ENCODE measurements at places on chromosomes 6 and 20.

DNA sequence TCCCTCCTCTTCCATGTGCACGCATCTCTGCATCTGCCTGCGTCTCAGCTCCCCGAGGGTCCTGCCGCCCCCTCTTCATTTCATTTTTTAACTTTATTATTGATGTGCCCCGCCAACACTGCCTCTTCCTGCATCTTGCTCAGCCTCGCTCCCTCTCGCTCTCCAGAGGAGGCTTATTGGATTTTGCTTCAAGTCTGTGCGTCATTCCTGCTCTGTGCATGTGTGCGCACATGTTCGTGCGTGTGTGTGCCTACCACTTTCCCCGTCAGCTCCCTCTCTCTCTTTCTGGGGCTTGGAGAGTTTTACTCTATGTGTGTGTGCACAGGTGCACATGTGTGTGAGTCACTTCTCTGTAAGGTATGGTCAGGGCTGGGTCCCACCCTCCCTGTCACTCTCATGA, 71.8 kb upstream of the NNAT start:
- no peak for DNase-seq

DNA sequence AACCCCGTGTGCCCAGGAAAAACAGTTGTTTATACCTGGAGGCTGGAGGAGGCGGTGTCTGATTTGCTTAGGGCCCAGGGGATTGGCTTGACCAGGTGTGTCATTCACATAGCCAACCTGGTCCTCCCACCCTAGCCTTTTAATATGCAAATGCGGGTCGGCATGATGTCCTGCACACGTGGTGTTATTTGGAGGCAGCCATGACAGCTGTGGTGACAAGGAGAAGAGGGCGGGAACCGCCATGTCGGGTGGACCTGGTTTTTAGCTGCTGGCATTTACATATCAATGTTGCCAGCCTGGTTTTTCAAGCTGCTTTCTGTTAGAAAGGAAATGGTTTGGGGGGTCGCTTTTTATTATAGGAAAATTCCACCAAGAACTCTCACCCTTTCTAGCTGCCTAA, 291.4 kb upstream of the QKI start:
- DNase-seq: no peak

DNA sequence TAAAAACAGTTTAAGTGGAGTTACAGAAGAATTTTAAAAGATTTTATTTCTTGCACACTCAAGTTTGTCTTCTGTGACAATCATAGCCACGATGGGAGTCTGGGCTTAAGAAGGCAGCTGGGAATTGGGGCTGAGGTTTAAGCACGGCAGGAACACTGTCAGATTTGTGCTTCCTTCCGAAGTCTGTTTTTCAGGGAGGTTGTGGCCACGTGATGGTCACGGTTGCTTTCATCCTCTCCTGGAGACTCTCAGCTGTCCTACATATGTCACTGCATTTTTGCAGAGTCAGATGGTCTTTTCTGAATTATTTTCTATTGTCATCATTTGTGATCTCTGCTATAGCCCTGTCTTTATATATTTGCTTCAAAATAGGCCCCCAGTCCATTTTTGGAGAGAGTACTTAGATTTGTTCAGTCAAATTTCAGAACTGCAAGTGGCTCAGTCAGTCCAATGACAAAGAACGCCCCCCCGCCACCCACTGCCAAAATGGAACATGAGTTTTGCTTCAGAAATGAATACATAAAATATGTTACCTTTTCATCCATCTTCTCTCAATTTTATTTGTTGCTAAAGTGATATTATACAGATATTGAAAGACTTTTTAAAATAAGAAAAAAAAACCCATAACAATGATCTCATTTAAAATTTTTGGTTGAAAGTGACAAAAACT, 111.8 kb upstream of the ZFP64 start:
- no peak for DNase-seq

- no peak for DNase-seq
Measured at GRCh38 chr20:16216227-16216913, 356.9 kb downstream of the KIF16B start.

GRCh38 chr6:782141-782540, 89.2 kb upstream of the EXOC2 start:
- no peak for DNase-seq

GRCh38 chr6:138692058-138692977, 81.3 kb upstream of the CCDC28A start:
- no peak for DNase-seq

DNA sequence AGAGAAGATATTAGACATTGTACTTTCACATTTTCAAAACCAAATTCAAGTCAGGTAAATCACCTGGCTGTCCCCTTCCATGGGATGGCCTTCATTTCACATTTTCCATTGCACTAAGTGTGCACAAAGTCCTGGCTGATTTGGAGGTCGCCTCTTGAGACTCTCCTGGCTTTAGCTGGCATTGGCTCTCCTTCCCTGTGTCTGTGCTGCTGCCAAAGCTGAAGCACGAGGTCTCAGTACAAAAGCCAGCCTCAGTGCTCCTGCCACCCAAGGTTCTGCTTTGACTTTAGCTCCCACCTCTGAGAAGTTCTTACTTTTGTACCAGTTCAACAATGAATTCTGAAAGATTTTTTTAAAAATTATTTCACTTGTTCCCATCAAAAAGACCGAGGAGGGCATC, 289.2 kb upstream of the CNR1 start:
- DNase-seq: no peak

DNA sequence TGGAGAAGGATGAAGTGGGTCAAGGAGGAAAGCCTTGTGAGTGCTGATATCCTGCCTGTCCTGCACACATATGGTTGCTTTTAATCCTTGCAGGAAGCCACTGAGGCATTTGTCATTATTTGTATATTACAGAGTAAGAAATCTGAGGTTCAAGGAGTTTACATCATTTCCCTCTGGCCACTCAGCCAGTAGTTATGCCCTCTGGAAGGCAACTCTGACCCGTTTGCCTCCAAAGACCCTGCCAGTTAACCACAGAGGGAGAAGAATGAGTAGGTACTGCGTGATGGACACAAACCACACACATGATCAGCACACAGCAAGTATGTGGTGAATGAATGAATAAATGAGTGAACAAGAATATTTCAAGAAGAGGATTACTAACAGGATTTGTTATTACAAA, 7.9 kb upstream of the FAM210B start:
- no peak for DNase-seq

- DNase-seq: no peak
Measured at GRCh38 chr6:398558-399078, 7.1 kb downstream of the IRF4 start.

DNA sequence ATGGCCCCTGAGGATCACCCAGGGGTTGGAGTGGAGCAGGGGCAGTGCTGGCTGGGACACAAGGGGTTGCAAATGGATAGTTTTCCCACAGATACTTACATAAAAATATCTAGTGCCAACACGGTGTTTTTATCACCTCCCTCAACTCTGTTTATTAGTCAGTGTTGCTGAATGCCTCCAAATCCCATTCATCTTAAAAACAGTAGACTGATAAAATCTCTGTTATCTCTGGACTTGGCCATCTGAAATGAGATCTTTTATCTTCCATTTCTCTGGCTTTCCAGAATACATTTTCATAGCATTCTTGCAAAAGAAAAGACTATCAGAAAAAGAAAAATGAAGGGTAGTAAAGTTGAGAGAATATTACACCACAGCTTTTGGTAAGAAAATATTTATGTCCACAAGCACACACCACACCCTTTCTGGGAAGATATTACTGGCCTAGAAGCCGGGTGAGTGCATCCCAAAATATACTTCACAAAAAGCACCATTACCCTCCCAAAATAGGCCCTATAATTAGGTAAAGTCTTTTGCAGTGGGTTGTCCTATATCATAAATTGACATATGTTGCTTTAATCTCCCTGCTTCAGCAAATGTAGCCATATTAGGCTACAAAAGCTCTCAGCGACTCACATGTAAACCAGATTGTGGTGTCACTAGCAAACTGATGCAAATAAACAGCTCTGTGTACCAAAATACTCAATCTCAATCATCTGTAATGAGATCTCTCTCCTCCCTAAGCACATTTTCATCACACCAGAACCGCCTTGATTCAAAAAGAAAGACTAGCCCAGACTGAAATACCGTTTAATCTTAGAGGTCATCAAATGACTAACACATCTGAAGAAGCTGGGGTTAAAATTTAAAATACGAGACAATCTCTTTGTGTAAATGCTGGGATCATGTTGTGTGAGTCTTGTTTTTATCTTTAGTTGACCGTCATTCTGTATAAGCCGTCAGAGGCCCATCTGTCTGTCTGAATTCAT, 96.7 kb downstream of the FYN start:
- no peak for DNase-seq

GRCh38 chr6:41336824-41337223, 1.4 kb downstream of the NCR2 start:
- no peak for DNase-seq

- DNase-seq: no peak
Measured at GRCh38 chr6:43771858-43772680, 2.1 kb downstream of the VEGFA start.

DNA sequence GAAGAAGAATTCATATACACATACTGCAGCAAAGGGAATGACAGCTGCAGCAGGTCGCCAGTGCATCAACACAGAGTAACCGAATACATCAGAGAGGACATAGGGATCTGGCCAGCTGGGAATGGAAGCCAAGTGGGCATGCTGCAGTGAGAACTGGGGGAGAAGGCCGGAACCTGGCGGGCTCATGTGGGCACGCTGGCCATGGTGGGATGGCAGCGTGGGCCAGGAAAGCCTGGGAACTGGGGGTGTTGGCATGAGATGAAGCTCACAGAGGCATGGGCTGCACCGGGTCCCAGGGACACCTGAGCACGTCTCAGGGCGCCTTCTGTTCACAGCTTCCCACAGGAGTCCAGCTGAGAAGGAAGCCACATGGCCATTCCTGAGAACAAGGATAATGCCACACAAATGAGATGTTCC, 139.5 kb upstream of the AGPAT4 start:
- DNase-seq: no peak

- no peak for DNase-seq
Measured at GRCh38 chr6:159098636-159099106, 53.9 kb upstream of the TAGAP start.

GRCh38 chr6:56977192-56977591, 22.3 kb downstream of the BEND6 start:
- DNase-seq: no peak

DNA sequence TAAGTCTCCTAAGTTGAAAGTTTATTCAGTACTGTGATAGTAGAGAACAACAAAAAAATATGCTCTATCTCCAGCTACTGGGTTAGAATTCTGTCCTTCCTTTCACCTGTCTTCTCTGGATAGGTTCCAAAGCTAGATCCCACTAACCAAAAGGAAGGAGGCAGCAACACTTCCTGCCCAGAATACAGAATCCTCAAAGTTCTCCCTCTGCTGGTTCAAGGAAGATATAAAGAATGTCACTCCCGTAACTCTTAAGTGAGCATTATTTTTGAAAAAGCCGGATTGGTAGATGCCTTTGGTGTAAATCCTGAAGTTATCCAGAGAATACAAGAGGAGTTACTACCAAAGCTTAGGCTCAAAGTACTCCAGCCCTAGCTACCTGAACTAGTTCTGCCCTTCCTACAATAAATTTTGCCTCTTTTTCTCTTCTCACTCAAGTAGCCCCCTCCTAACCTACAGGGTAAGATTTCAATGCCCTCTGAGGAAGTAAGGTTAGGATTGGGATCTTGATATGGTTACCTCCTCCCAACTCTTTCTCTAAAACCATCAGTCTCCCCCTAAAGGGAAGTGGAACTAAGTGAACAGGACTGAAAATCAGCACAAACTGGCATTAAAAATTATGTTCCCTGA, 26.0 kb upstream of the CRIP3 start:
- peak; percentile 38 for DNase-seq

- no peak for DNase-seq
Measured at GRCh38 chr6:195861-196360, 96.4 kb upstream of the DUSP22 start.

GRCh38 chr20:62907384-62908317, 18.7 kb downstream of the DIDO1 start:
- no peak for DNase-seq

DNA sequence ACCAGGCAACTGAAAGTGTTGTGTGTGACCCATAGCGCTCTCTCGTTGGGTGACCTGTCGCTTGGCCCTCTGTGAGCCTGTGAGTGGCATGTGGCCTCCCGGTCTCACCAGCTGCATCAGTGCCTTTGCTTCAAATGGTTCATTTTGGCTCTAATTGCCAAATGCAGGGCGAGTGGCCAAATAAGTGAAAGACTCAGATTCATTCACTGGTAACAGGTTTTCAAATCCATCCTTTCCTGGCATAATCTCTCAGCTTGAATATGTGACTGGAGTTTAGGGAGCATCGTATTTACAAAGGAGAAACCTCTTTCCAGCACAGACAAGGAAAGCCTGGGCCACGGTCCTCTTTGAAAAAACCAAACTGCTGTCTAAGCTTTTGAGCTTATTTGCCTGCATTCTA, 321.6 kb upstream of the QKI start:
- DNase-seq: no peak

DNA sequence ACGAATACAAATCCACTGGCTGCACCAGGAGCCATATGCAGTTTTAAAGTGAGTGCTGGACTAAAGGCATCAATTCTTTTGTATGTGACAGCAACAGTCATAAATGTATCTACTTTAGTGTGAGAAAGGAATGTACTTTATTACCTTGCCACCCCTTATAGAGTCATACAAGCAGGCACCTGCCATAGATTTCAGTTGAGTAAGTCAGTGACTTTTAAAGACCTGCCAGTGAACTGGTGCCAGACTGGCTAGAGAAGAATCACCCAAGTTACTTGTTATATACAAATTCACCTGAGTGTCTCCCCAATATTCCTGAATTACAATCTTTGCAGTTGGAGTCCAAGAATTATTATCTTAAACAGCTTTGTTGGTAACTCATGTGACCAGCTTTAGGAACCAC, 547.9 kb downstream of the COL12A1 start:
- DNase-seq: no peak

GRCh38 chr20:43844778-43845614, 69.7 kb upstream of the TOX2 start:
- peak; percentile 83 for DNase-seq

DNA sequence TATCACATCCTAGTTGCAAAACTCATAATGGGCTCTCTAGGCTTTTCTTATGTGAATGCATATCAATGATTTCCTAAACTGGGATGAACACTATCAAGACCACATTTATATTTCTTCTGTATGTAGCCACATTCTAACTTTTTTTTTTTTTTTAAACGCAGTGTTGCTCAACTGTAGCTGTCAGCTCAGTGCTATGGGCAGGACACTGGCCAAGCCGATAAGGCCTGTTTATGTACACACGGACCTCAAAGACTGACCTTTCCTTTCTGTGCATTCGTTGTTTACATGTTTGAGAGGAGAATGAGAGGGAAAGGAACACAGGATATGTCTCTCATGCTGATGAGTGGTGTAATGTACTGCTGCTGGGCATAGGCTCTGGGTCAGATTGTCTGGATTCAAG, 75.1 kb upstream of the B3GAT2 start:
- no peak for DNase-seq

DNA sequence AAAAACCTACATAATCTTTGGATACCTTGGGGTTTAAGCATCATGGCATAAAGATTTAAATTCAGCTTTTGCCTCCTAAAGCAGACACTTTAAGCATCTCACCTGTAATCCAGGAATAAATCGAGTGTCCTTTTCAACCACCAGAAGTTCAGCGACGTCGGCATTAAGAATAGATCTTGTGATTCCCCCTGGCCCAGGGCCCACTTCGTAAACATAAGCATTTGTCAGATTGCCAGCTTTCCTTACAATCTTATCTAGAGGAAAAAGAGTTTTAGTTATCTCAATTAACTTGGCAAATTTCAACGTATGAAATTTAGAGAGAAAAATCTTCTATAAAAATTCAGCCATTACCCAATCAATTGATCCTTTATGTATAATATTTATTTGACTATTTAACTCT, 3.2 kb downstream of the TFB1M start:
- no peak for DNase-seq
